ENCODE measurements at places on chromosomes 5 and 9.

DNA sequence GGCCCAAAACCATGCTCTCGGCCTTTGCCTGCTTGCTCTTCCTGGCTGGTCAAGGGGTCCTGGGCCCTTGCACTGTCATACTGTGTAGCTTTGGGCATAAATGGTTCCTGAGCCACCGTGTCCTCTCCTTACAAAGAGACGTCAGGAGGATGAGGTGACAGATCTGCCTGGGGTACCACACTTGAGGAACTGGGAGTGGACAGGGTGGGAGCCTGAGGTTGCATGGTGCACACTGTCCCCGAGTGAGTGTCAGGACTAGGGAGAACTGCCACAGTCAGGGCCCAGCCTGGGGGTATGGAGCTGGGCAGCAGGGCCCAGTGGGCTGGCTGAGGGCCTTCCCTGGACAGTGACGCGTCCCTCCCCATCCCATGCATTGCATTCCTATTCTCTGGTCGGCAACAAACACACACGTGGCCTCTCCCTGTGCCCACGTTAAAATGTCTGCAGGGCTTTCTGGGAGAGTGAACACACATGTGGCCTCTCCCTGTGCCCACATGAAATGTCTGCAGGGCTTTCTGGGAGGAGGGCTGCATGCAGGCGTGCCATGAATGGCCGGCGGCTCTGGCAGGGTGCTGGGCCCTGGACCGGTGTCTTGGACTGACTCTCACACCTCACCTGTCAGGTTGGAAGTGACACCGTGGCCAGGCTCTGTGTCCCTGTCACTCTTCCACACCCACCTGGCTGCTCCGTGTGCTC lies 122.1 kb upstream of the COL5A1 start:
- no peak for DNase-seq

- DNase-seq: peak; percentile 45
Observed at GRCh38 chr5:177447066-177447610, 524 bp downstream of the PRR7 start.

GRCh38 chr5:73948720-73949119 lies 322.7 kb downstream of the ARHGEF28 start:
- DNase-seq: peak; percentile 44

- DNase-seq: no peak
Observed at GRCh38 chr5:124810396-124811006, 64.1 kb upstream of the ZNF608 start.

- DNase-seq: no peak
Observed at GRCh38 chr5:38825494-38825893, 20.3 kb upstream of the OSMR start.

DNA sequence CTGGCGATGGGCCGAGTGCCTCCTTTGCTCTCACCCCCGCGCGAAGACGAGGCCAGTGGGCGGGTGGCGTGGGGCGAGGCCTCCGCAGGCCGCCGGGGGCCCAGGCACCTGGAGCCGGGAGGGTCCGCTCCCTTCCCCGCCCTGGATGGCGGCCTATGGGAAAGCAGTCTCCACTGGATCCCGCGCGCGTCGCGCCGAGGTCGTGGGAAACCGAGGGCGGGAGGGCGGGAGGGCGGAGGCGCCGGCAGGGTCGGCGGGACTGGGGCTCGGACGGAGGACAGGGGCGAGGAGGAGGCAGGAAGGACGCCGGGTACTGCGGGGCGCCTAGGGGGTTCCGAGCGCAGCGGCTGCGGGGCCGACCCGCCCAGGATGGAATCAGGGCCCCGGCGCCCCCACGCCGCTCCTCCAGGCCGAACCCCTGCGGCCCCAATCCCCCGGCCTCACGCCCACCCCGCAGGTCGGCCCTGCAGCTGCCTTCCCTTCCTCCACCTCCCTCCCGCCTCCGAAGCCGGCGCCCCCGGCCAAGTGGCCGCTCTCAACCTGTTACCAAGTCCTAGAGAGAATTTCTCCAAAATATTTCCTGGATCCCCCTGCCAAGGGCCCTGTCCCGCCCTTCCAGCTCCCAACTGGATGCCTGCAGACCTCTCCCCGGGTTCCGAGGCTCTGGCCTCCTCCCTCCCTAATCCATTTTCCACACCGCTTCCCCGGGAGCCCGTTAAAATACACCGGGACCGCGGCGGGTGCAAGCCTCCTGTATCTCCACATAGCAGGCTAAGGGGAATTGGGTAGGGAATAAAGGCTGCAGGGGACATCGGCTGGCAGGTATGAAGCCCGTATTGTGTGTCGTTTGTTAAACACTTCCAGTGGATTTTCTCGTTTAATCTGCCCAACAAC lies 146.3 kb downstream of the ERCC6L2 start:
- no peak for DNase-seq

GRCh38 chr9:115930472-115930871 lies 223.1 kb upstream of the PAPPA start:
- no peak for DNase-seq

DNA sequence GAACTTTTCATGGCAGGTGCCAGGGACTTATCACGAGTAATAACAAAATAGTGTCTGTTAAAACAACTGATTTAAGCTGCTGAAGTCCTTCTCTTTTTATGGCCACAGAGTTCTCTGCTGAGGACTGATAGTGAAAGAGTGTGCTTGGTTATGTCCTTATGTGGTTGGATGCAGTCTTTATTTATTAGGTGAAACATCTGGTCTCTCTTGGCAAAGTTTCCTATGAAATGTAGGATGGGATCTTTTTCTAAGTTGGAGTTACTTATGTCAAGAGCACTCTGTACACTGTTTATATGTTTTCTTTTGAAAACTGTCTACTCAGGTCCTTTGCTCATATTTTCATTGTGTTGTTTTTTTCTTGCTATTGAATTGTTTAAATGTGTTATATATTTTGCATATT lies 1816.1 kb upstream of the C9orf72 start:
- DNase-seq: no peak

DNA sequence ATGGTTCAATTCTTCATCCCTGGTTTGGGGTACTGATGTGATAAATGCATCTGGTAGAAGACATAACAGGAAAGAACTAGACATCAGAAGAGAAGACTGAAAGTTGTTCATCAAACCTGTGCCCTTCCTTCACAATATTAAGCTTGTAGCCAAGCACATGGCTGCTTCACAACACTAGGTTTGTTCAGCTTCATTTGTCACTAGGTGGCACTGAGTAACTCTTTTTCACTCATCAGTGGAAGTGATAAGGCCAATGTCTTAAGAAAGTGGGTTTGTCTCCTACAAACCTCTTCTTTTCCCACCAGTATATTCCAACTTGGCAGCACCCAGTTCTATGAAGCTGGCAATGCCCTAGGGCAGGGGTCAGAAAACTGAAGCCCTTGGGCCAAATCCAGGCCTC lies 26.9 kb downstream of the ZNF484 start:
- DNase-seq: no peak

DNA sequence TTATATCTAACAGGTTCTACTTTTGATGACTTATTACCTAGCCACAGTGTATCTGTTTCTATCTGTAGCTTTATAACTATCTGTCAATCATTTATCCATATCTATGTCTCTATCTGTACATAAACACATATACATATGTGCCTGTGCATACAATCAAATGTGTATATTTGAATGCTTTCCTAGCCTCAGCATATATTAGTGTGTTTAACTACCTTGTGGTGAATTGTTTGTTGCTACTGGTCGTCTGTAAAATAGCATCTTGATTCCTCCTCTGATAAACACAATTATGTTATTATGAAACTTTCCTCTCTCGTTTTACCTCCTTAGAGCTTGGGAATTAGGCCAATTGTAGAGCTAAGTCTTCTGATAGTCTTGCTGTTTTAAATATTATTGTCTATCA lies 44.4 kb downstream of the PARP8 start:
- no peak for DNase-seq
